AG10803 (cell line): ENCODE measurements at places on chromosomes 3 and 15.

GRCh38 chr3:1002010-1002409 lies 90.8 kb upstream of the CNTN6 start:
- DNase-seq: no peak

- DNase-seq: no peak
These were observed 4.8 kb upstream of the EPHB3 start for GRCh38 chr3:184556582-184557347.

DNA sequence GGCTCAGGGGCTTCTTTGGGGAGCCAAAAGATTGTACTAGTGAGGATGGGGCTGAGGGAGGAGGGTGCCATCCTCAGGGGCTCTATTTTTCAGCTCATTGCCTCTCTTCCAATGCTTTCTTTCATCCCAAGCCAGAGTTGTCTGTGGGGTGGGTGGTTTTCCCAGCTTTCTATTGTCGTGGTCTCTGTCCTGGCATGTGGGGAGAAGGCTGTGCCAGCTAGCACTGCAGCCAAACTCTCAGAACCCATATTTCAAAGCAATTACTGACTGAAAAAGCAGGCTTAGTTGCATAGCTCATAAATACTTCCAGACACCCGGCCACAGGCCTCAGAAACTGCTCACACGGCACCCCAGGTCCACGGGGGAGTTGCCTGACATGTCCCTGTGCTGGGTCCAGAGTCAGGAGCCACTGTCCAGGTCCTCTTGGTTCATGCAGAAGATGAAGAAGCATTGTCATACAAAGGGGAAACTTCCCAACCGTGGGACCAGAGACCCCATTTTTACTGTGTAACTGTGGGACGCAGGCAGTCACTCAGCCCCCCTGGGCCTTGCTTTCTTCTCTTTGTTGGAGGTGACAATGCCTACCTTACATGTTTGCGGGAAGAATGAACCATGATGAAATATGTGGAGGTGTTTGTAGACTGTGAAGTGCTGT lies 27.6 kb downstream of the FGD5 start:
- no peak for DNase-seq

DNA sequence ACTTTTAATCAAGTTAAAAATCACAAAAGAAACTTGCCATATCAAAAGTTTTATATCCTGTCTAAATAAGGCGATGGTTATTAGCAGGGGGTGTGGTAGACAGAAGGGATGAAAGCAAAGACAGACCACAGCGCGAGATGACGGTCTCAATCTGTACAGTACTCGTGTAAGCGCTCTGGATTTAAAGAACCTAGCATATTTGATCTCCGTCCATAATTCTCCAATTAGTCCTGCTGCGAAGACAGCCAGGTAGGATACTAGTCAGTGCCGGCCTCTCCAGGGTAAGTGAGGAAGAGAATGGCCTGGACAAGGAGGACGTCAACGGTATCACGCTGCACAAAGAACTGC lies 701 bp downstream of the SGO1 start:
- DNase-seq: peak; percentile 1

DNA sequence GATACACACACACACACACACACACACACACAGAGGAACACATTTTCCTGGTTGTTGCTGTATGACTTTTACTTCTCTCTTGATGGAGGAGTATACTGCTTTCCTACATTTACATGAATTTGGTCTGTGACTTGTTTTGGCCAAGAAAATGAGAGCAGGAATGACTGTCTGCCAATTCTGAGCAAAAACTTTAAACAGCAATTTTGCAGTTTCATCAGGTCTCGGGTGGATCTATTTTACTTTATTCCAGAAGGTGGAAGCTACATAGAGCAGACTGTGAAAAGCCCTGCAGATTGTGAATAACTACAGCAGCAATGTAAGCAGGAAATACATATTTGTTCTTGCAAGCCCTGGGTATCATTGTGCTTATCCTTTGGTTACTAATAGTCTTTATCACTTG lies 1350.0 kb upstream of the EPHA6 start:
- no peak for DNase-seq

- DNase-seq: no peak
These were observed 2.7 kb upstream of the APPL1 start for GRCh38 chr3:57224856-57225255.

GRCh38 chr15:82062479-82063454 lies 16.9 kb upstream of the MEX3B start:
- DNase-seq: no peak

- DNase-seq: peak; percentile 65
These were observed 12.9 kb downstream of the OPA1 start for GRCh38 chr3:193605876-193606275.

DNA sequence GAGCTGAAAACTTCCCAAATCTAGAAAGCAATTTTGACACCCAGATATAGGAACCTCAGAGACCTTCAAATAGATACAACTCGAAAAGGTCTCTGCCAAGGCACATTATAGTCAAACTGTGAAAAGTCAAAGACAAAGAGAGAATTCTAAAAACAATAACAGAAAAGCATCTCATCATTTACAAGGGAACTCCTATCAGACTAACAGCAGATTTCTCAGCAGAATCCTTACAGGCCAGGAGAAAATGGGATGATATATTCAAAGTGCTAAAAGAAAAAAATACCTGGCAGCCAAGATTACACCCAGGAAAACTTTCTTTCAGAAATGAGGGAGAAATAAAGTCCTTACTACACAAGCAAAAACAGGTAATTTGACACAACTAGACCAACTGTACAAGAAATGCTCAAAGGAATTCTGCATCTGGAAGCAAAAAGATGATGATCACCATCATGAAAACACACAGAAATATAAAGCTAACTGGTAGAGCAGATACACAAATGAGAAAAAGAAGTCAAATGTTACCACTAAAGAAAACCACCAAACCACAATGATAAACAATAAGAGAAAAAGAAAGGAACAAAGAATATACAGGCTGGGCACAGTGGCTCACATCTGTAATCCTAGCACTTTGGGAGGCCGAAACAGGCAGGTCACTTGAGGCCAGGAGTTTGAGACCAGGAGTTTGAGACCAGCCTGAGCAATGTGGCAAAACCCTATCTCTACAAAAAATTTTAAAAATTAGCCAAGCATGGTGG lies 50.4 kb downstream of the ADAM10 start:
- DNase-seq: no peak
